ENCODE measurements at places on chromosomes 6 and 20. TPM values are rescaled to one million over a fixed set of nuclear protein-coding genes. Genes with fewer than 3 reads are reported as not detected.

MOG gene
- 0.31 TPM for total RNA-seq

ZNF391 gene
- total RNA-seq: 5.3 TPM

TSBP1 gene
- not detected for total RNA-seq

CD83 gene
- 19.7 TPM for total RNA-seq

OR2B6 gene
- not detected for total RNA-seq

PNPLA1 gene
- total RNA-seq: not detected

NKAIN2 gene
- total RNA-seq: 133 TPM

PAK1IP1 gene
- total RNA-seq: 14.1 TPM

HLA-DQB1 gene
- 0.63 TPM for total RNA-seq

SMIM13 gene
- total RNA-seq: 86.7 TPM

PREX1 gene
- 45.7 TPM for total RNA-seq

HCRTR2 gene
- total RNA-seq: 14.1 TPM

CLIC1 gene
- 20.0 TPM for total RNA-seq

LY6G5B gene
- total RNA-seq: 13.5 TPM

BPIFB2 gene
- not detected for total RNA-seq

CAGE1 gene
- not detected for total RNA-seq

OR12D3 gene
- total RNA-seq: not detected

C6orf47 gene
- 17.2 TPM for total RNA-seq

GABRR1 gene
- total RNA-seq: not detected

KIFC1 gene
- 7.8 TPM for total RNA-seq

ACTR5 gene
- 15.0 TPM for total RNA-seq

CNKSR3 gene
- 5.0 TPM for total RNA-seq

CNR1 gene
- total RNA-seq: 344 TPM

BANF2 gene
- not detected for total RNA-seq

BPI gene
- not detected for total RNA-seq

ZFP57 gene
- not detected for total RNA-seq

PACSIN1 gene
- total RNA-seq: 4.1 TPM

PDE10A gene
- 92.0 TPM for total RNA-seq

NKX2-2 gene
- 0.31 TPM for total RNA-seq

SMOC2 gene
- 1.3 TPM for total RNA-seq

TDRD6 gene
- total RNA-seq: 2.5 TPM

TRIM10 gene
- total RNA-seq: 0.31 TPM

GATA5 gene
- total RNA-seq: not detected

SAMD5 gene
- 22.5 TPM for total RNA-seq

WFDC10B gene
- not detected for total RNA-seq

MOXD1 gene
- 26.9 TPM for total RNA-seq

ADRM1 gene
- total RNA-seq: 36.3 TPM

ADGRF5 gene
- total RNA-seq: 11.3 TPM

RBM24 gene
- 28.8 TPM for total RNA-seq

ENPP3 gene
- 0.63 TPM for total RNA-seq

NINL gene
- total RNA-seq: 46.6 TPM

ASIP gene
- not detected for total RNA-seq

BTBD9 gene
- 40.1 TPM for total RNA-seq

GSTA2 gene
- not detected for total RNA-seq
